IPS-NIHi11 (cell line): ENCODE measurements at places on chromosomes 12 and 14.

DNA sequence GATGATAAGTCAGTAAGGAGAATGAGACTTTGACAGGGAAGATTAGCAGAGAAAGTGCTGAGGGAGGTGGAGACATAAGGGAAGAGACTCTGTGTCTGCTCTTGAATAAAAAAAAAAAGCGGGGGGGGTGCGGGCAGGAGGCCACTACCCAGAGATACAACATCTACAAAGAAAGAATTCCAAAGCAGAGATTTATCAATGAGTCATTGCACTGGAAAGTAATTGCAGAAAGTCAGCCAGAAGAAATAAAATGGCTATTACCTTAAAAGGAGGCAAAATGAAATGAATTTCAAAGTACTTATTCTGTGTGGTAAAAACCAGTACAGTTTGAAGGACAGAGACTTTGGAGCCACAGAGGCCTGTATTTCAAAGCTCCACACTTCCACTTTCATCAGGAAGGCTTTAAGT, 267.1 kb upstream of the PRKD1 start:
- no peak for DNase-seq

GRCh38 chr14:75476274-75476995, 45.8 kb upstream of the BATF start:
- DNase-seq, result peak; percentile 61

DNA sequence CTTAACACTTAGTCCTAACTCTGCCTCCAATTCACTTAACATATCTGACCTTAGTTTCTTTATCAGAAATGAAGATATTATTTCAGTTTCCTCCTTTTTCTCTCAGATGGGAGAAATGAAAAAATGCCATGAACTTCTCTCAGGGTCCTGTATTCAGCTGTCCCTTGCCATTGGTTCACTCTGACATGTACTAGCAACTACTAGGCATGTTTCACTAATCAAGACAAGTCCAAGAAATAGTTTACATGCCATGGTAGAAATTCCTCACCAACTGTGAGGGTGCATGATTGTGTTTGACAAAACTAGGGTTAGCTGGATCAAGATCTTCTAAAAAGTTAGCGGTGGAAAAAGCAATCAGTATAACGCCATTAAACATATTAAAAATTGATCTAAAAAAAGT, 7.0 kb upstream of the ATXN7L3B start:
- no peak for DNase-seq

DNA sequence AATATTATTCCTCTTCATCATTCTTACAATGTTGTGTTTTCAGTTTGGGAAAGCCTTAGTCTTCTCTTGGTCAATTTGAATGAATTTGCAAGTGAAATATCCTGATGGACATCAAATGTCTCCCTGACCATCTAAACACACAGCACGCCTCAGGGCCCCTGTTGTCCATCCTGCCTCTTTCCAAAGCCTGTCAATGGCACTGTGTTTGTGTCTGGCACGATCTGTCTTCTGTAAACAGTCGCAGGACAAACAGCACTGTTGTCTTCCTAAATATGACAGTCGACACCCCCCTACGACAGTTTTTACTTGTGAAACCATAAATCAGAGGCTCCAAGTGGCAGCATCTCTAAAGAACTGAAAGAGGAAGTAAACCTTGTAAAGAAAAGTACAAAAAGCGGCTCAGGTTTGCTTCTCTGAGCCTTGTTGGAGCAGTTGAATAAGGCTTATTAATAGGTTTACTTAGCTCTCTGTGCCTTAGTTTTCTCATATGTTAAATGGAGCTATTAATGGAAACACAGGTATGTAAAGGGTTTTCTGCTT, 285.8 kb downstream of the NRXN3 start:
- DNase-seq, result no peak

DNA sequence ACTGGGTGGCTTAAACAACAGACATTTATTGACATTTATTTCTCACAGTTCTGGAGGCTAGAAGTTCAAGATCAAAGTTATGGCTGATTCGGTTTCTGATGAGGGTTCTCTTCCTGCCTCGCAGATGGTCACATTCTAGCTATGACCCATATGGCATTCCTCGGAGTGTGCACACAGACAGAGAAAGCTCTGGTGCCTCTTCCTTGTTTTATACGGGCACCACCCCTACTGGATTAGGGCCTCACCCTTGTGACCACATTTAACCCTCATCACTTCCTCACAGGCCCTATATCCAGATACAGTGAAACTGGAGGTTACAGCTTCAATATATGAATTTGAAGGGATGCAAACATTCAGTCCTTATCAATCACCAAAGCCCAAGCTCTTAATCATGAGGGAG, 77.0 kb upstream of the OVCH1 start:
- DNase-seq, result no peak

DNA sequence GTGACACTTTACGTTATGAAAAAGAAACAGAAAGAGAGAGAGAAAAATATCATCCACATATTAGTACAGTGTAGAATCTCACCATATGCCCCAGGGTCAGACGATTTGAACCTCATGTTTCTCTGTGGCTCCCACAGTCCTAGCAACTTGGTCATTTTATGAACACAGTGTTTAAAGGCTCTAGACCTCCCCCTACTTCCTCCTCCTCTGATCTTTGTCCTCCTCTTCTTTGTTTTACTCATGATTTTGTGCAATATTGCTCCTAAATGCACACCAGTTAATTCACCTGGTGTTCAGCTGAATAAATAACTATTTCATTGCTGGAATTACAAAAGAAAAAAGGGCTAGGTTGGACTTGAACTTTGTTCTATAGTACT, 18.2 kb downstream of the GLT1D1 start:
- no peak for DNase-seq

DNA sequence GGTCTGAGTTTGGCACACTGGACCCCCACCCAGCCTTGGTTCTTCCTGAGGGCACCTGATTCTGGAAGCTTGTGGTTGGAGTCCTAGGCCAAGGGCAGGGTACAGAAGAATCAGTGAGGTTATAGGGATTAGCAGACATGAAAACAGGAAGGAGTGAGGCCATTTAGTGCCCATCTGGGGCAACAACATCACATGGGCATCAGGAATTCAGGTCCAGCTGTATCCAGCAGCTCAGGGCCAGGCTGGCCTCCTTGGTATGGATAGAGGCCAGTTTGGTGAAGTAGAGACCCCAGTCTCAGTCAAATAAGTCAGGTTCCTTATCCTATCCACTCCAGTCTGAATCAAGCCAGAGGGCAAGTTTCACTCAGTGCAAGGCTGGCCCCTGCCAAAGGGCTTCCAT, 36.2 kb downstream of the RASAL1 start:
- DNase-seq, result no peak

GRCh38 chr12:16605642-16606116, 283 bp downstream of the LMO3 start:
- DNase-seq, result no peak

DNA sequence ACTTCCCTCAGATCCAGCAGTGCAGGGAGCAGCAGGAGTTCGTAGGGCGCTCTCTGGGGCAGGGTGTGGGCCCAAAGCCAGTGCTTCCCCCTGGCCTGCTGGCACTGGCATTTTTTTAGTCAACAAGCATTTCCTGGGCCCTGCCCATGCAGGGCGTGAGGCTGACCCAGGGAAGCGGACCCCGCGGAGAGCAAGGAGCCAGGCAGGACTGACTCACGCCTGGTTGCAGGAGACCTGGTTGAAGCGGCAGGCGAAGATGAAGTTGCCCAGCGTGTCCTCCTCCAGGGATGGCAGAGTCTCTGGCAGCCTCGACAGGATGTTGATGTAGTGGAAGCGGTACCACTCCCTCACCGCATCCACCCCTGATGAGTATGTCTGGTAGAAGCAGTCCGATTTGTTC, 13.5 kb downstream of the SCNN1A start:
- DNase-seq, result peak; percentile 41

- peak; percentile 69 for DNase-seq
Observed at GRCh38 chr12:25386831-25387731, 136.4 kb upstream of the KRAS start.

DNA sequence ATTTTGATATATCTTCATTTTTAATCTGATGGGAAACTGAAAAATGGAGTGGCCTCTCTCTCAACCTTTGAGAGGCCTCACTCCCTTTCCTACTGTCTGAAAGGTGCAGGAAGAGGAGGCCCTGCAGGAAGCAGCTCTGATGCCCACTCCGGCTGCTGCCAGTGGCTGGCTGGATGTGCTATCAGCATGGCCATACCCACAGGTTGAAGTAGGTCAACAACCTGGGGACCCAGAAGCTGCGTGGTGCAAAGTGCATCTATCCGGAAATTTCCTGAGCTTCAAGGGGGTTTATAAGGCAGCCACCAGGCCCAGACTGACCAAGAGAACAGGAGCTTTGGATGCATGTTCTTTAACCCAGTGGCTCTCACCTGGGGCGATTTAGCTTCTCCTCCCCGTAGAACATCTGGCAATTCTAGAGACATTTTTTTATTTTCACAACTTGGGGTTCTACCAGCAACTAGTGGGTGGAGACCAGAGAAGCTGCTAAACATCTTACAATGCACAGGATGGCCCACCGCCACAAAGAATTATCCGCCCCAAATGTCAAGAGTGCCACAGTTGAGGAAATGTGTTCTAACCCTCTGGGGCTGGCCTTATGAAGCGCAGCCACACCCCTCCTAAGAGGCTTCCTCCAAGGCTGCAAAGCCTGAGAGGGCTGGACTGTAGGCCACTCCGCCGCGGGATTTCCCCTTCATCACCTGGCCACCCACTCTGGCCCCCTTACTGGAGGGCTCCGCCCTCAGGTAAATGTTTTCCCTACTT, 8.2 kb upstream of the BATF start:
- DNase-seq, result no peak

GRCh38 chr12:8906266-8907180, 7.8 kb upstream of the PHC1 start:
- no peak for DNase-seq

DNA sequence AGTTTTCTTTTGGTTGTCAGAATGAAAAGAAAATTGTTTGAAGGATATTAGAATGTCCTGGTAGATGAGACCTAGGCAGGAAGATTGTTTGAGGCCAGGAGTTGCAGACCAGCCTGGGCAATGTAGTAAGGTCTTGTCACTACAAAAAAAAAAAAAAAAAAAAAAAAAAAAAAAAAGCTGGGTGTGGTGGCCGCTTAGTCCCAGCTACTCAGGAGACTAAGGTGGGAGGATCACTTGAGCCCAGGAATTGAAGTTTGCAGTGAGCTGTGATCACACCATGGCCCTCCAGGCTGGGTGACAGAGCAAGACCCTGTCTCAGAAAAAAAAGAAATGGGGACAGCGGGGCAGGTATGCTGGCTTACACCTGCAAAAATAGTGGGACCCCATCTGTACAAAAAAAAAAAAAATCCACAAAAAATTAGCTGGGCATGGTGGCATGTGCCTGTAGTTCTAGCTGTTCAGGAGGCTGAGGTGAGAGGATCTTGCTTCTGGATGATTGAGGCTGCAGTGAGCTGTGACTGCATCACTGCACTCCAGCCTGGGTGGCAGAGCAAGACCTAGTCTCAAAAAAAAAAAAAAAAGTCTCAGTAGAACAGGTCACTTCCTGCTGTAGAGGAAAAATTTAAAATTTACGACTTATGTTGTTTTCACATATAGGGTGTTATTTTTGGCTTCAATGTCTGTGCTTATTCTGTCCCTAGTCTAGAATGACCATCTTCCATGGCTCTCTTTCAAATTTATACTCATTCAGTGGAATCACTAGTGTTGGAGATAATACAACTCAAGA, 70.7 kb downstream of the PPHLN1 start:
- no peak for DNase-seq

GRCh38 chr12:45415393-45415817, 199.5 kb downstream of the ANO6 start:
- no peak for DNase-seq

GRCh38 chr14:66509874-66510273, 1.9 kb downstream of the GPHN start:
- no peak for DNase-seq

GRCh38 chr12:39682689-39683477, 63.3 kb upstream of the ABCD2 start:
- DNase-seq, result no peak

GRCh38 chr14:24130380-24130716, at the start of gene FITM1:
TSS of gene FITM1 (plus strand) at chr14:24130659. CDS start at chr14:24131564, 905 bp downstream.
- no peak for DNase-seq

- no peak for DNase-seq
Observed at GRCh38 chr12:104306943-104307654, 3.6 kb downstream of the EID3 start.

GRCh38 chr14:68327231-68327630, 465.6 kb downstream of the ZFP36L1 start:
- no peak for DNase-seq

DNA sequence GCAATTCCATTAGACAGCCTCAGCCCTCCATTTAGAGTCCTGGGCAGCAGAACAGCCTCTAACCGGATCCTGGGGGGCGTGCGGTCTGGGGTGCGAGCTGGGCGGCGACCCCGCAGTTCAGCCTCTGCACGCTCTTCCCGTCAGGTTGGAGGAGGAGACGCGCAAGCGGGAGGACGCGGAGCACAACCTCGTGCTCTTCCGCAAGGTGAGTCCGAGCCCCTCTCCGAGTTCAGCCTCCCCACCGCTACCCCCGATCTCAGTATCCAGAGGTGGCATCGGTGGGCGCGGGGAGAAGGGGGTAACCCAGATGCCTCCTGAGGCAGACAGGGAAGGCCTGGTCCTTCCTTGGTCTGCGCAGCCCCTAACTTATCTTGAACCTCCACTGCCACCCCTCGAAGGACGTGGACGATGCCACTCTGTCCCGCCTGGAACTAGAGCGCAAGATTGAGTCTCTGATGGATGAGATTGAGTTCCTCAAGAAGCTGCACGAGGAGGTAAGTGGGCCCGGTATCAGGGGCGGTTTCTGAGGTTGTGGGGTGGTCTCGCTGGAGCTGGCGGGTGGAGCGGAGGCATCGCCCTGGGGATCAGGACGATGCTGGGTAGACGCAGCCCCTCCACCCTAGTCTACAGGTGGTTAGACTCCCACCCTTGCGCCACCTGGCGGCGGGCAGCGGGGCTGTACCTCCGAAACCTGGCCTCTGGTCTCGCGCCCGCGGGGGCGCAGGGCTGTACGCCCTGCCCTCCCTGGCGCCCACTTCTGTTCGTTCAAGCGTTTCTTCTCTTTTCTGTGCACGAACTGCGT, 1.3 kb downstream of the PRPH start:
- peak; percentile 91 for DNase-seq

GRCh38 chr12:120761519-120761934, 35.9 kb downstream of the ACADS start:
- DNase-seq, result no peak

DNA sequence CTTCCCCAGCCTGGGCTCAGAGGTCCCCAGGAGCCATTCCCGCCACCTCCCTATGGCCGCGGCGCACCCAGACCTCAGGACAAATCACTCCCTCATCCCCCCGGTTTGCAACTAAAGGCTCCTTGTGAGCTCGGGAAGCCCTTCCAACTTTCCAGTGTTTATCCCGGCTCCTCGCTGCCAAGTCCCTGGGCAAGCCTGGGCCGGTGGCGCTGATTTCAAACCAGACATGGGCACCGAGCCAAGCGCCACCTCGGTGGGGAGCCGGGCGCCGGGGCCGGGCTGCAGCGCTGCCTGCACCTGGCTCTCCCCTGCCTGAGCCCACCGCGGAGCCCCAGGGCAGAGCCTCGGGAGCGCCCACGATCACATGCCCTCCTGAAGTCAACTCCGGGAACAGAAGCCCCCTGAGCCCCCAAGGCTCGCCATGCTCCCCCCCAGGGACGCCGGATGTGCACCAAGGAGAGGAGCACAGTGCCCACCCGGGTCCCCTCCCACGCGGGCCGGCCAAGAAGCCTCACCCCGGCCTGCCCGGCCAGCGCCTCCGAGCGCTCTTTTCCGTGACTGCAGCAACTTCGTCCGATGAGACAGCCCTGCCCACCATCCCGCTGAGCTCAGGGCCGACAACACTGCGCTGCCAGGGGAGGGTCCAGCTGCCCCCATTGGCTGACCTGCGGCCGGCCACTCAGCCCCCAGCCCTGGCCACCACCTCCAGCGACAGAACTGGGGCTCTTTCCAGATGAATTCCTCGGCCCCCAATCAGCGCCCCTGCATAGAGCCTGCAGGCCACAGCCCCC, 50.0 kb downstream of the NCOR2 start:
- no peak for DNase-seq
